ENCODE measurements at places on chromosomes 1 and 21. TPM values are rescaled to one million over a fixed set of nuclear protein-coding genes. Genes with fewer than 3 reads are reported as not detected.

- peaks cover 11% of the 10 kb centered on the region for H3K27me3 ChIP-seq
- H3K36me3 ChIP-seq: peaks cover 3% of the 10 kb centered on the region
- H3K4me1 ChIP-seq: no peaks in the 10 kb centered on the region
- H3K27ac ChIP-seq: no peak overlapping the region
- peak; percentile 51 for DNase-seq
- no peak overlapping the region for H3K4me3 ChIP-seq
Measured at GRCh38 chr21:42429856-42430255, 26.2 kb downstream of the UBASH3A start.

DNA sequence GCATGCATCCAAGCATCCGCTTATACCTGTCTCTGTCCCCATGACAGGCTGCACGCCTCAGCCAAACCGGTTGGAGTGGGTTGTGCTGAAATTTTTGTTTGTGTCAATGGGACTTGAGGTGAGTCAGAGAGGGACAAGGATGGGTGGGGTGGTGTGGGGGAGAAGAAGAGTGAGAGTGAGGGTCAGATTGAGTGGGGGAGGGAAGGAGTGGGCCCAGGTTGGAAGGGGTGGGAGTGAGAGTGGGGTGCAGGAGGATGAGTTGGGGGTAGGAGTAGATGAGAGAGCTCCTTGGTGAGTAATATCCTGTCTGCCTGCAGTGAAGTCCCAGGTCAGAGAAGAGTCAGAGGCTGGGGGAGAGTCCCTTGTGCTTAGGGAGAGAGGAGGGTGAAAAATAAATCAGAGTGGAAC lies 3.3 kb upstream of the NECTIN4 start:
- no peak overlapping the region for H3K4me3 ChIP-seq
- DNase-seq: no peak
- no peak overlapping the region for H3K27ac ChIP-seq
- no peaks in the 10 kb centered on the region for H3K36me3 ChIP-seq

GRCh38 chr1:154407198-154408091 lies 2.3 kb downstream of the IL6R start:
- peaks cover 40% of the 10 kb centered on the region for H3K4me1 ChIP-seq
- no peak overlapping the region for H3K4me3 ChIP-seq
- DNase-seq: no peak
- H3K36me3 ChIP-seq: no peaks in the 10 kb centered on the region

- DNase-seq: no peak
- peaks cover 19% of the 10 kb centered on the region for H3K4me1 ChIP-seq
- no peaks in the 10 kb centered on the region for H3K36me3 ChIP-seq
- H3K27me3 ChIP-seq: no peaks in the 10 kb centered on the region
- H3K4me3 ChIP-seq: no peak overlapping the region
Measured at GRCh38 chr1:10724052-10724494, 72.4 kb downstream of the CASZ1 start.

DNA sequence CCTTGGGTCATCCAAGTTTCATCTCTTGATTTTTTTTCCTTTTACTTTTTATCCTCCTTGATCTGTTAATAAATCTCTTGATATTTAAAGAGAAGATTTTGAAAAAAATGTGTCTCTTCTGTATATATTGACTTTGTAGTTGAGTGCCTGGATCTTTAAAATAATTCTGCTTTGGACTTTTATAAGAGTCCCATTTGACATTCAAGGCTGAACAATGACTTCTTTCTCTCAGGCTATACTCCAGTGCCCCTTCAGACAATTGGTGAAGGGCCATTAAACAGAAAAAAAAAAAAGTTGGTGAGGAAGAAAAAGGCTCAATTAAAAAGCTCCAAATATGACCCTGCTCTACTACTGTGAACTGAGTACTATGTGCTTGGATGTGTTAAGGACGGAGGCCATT lies 40.9 kb upstream of the CITED4 start:
- H3K4me1 ChIP-seq: peaks cover 17% of the 10 kb centered on the region
- DNase-seq: no peak
- no peaks in the 10 kb centered on the region for H3K27me3 ChIP-seq
- no peaks in the 10 kb centered on the region for H3K36me3 ChIP-seq
- no peak overlapping the region for H3K4me3 ChIP-seq
- H3K27ac ChIP-seq: no peak overlapping the region

- no peak overlapping the region for H3K27ac ChIP-seq
- H3K27me3 ChIP-seq: no peaks in the 10 kb centered on the region
- no peaks in the 10 kb centered on the region for H3K36me3 ChIP-seq
- DNase-seq: no peak
- peaks cover 4% of the 10 kb centered on the region for H3K4me1 ChIP-seq
Measured at GRCh38 chr1:12530462-12531178, 87.4 kb downstream of the DHRS3 start.

DNA sequence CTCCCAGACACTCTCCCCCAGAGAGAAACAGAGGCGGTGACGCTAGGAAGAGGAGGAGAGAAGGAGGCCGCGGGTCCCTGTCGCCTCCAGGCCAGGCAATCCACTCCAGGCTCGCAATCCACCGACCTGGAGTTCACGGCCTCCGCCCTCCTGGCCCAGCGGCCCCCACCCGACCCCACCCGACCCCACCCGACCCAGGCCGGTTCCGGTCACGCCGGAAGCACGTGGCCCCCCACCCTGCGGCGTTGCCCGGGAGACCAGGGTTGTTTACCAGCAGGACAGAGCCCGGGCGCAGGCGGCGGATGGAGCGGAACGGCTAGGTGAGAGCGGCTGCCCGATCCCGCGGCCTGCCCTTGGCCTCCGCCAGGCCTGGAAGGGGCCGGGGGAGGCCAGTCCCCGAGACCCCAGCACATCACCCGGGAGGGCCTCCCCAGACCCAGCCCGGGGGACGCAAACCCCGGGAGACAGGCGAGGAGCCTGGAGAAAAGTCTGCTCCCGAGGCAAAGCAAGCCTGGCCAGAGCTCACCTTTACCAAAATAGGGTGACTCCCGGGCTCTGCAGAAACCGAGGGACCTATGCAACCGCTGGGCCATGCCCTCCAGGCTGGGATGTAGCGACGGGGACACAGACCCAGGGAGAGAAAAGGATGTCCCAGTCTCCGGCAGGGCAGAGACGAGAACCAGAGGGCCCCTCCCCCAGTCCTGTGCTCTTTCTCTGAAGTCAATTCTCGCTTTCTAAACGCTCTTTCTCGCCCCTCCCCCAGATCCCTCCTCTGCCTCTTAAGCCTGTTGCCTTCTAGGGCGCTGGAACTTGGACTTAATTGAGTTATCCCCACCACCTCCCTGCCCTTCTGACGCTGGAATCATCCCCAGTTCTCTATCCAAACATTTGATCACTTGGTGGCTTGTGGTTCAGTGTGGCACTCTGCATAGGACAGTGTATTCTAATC lies at the start of the genes PLA2G2C and UBXN10:
Gene PLA2G2C (minus strand): TSS at position 685 of the 949 bp plus-strand sequence. CDS start 9,155 bp downstream, outside the sequence.
Gene UBXN10 (plus strand): TSS at position 263 of the 949 bp plus-strand sequence. CDS start 4,466 bp downstream, outside the sequence.
- peak; percentile 81 for DNase-seq
- H3K27me3 ChIP-seq: peaks cover 40% of the 10 kb centered on the region
- H3K36me3 ChIP-seq: no peaks in the 10 kb centered on the region
- peak within 1 kb of the TSS; percentile 75 for H3K4me3 ChIP-seq
- peaks cover 24% of the 10 kb centered on the region for H3K4me1 ChIP-seq

GRCh38 chr1:223712850-223713474 lies 623 bp downstream of the CAPN2 start:
- DNase-seq: no peak
- no peak overlapping the region for H3K27ac ChIP-seq
- peak overlapping the region; percentile 75 for H3K4me3 ChIP-seq

- H3K4me3 ChIP-seq: no peak overlapping the region
- H3K27ac ChIP-seq: no peak overlapping the region
- peaks cover 34% of the 10 kb centered on the region for H3K36me3 ChIP-seq
- 0 out of 2 replicates have a peak, but pooled peaks cover 3% of the 10 kb centered on the region for H3K27me3 ChIP-seq
Measured at GRCh38 chr1:193431265-193431977, 245.0 kb upstream of the B3GALT2 start.

GRCh38 chr1:241838897-241839296 lies 9.1 kb upstream of the EXO1 start:
- H3K27ac ChIP-seq: no peak overlapping the region
- H3K27me3 ChIP-seq: no peaks in the 10 kb centered on the region
- DNase-seq: no peak
- no peaks in the 10 kb centered on the region for H3K4me1 ChIP-seq

DNA sequence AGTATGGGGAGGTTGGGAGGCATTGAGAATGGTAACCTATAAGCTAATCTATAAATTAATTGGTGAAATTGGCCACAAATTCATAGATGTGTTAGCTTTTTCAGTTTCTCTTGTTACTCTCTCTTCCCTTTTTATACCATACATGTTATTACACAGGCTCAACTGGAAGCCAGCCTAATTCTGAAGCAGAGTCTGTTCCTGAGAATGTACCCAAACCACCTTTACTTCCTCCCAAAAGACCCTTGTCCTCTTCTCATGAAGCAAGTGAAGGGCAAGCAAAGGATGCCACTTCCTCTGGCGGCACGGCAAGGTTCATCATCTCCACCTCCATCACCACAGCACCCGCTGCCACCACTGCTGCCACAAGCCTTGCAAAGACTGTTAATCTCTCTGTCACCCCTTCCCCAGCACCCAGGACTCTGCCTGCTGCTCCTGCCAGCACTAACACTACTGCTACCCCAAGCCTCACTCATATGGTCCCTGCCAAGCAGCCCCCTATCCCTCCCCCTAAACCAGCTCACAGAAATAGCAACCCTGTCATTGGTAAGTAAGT lies 39.5 kb upstream of the RCC1 start:
- H3K4me3 ChIP-seq: no peak overlapping the region
- H3K27ac ChIP-seq: no peak overlapping the region
- DNase-seq: no peak
- H3K36me3 ChIP-seq: peaks cover 33% of the 10 kb centered on the region
- H3K4me1 ChIP-seq: no peaks in the 10 kb centered on the region

DNA sequence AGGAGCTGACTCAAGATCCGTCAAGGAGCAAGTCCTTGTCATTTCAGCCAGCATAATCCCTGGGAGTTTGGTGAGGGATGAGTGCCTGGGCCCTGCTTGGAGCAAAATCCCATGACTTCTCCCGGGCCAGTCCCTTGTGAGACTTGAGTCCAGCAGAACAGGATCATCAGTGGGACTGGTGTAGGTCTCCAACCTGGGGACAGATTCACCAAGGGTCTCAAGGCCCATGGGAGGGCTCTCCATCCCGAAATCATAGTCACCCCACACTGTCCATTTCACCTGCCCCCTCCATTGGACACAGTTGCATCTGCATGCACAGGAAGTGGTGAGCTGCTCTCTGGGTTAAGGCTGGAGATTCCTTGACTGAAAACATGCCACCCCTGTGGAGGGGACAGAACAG lies 178.2 kb downstream of the FOXD2 start:
- H3K36me3 ChIP-seq: no peaks in the 10 kb centered on the region
- H3K27me3 ChIP-seq: peaks cover 3% of the 10 kb centered on the region
- no peak for DNase-seq
- H3K4me1 ChIP-seq: 0 out of 2 replicates have a peak, but pooled peaks cover 4% of the 10 kb centered on the region

DNA sequence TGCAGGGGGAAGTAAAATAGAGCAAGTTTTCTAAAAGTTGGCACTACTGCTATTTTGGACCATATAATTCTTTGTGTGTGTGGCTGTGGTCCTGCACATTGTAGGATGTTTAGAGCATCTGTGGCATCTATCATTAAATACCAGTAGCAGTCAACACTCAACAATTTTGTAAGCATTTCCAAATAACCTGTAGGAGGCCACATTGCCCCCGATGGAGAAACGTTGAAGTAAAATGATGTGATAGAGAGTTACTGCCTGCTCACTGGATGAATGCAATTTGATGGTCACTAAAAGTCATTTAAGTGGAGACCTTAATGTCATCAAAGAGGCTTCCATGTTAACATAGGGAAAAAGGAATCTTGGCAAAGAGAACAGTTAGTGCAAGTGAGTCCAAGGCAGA lies 560.8 kb downstream of the NEGR1 start:
- no peak for DNase-seq
- no peak overlapping the region for H3K4me3 ChIP-seq
- no peaks in the 10 kb centered on the region for H3K27me3 ChIP-seq
- H3K4me1 ChIP-seq: peaks cover 3% of the 10 kb centered on the region
- H3K36me3 ChIP-seq: no peaks in the 10 kb centered on the region

DNA sequence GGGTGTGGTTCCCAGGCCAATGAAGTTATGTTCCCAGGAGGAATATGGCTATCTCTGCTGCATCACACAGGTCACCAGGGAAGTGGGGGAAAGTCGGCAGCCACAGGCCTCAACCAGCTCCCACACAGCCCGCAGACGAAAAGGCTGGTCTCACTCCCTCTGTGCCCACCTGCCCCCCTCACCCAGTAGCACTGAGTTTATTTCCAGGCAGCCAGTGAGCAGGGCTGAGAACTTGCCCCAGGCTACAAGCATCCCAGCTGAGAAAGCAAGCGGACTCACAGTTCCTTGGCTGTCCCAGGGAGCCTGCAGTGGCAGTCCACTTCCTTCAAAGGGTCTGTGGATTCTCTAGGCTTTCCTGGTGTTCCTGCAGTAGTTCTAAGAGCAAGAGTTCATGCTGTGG lies 68.9 kb downstream of the SLC5A9 start:
- no peak overlapping the region for H3K27ac ChIP-seq
- H3K4me1 ChIP-seq: peaks cover 4% of the 10 kb centered on the region
- peaks cover 16% of the 10 kb centered on the region for H3K36me3 ChIP-seq

- H3K36me3 ChIP-seq: peaks cover 20% of the 10 kb centered on the region
- H3K4me3 ChIP-seq: no peak overlapping the region
- H3K27ac ChIP-seq: no peak overlapping the region
- no peaks in the 10 kb centered on the region for H3K27me3 ChIP-seq
Measured at GRCh38 chr21:14862794-14863720, 201.7 kb downstream of the NRIP1 start.

DNA sequence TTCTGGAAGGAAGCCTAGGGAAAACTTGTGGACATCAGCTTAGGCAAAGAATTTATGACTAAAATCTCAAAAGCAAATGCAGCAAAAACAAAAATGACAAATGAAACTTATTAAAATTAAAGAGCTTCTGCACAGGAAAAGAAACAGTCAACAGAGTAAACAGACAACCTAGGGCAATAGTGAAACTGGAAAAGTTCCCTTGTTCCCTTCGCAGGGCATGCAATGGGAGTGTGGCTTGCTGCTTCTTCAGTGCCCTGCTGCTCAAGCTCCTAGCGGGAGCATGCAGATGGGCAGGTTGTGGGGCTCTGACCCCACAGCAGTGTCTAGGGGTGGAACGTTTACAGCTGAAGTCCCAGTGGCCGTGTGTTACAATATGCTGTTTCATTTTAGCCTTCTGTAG lies 1797.4 kb downstream of the NCAM2 start:
- no peak overlapping the region for H3K27ac ChIP-seq
- no peaks in the 10 kb centered on the region for H3K36me3 ChIP-seq
- no peaks in the 10 kb centered on the region for H3K4me1 ChIP-seq
- no peaks in the 10 kb centered on the region for H3K27me3 ChIP-seq

Gene CHI3L1
- 0.27 TPM for total RNA-seq

Gene BNIPL
- total RNA-seq: 3.8 TPM

Gene RHD
- not detected for total RNA-seq

Gene TCHH
- 0.02 TPM for total RNA-seq

Data from WTC11 (cell line).